ENCODE measurements at places on chromosomes 2 and 18.

DNA sequence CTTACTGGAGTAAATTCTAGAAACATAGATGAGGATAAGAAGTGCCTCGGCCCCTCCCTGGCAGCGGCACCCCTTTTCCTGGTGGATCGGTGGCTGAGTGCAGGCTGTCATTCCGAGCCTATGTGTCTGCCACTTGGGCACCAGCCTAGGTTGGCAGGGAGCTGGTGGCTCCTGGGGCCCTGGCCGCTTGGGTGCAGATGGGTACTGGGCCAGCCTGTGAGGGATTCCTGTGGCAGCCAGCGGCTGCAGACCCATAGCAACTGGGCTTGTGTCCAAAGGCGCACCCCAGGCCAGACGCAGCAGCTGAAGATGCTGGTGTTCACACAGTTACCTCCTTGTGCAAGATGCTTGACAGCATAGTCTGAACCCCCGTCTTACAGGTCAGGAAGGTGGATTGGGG lies 2.8 kb downstream of the SNORC start:
- DNase-seq = no peak

DNA sequence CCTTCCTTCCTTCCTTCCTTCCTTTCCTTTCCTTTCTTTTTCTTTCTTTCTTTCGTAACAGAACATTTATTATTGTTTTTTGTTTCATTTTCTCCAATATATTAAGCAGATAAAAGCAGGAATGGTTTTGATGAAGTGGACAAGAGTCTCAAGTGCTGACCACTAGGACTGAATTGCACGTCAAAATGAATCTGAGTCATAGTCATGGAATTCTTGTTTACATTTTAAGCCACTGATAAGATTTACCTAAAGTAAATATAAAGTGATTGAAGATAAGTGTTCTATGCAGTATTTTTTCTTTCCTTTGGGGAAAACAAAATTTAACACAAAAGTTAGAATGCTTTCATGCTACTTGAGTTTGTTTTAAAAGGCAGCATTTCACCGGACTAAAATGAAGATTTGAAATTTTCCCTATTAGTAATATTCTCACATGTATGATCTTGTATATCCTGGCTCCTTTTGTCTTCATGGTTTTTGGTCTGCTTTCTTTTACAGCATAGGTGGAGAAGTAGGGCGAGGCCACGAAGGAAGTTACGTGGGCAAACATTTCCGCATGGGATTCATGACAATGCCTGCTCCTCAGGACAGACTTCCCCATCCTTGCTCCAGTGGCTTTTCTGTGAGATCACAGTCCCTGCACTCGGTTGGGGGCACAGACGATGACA lies 113.5 kb downstream of the NYAP2 start:
- no peak for DNase-seq

GRCh38 chr2:223101340-223102039 lies 49.5 kb downstream of the KCNE4 start:
- DNase-seq = no peak

DNA sequence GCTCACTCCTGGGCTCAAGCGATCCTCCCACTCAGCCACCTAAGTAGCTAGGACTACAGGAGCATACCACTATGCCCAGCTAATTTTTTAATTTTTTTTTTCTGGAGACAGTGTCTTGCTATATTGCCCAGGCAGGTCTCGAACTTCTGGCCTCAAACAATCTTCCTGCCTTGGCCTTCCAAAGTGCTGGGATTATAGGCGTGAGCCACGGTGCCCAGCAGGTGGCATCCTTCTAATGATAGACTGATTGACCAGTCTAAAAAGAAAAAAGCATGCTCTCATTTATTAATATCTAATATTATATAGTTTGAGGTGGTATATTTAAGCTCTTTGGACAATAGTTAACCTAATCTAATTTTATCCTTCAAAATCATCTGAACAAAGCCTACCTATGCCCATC lies 198.6 kb downstream of the CAMKMT start:
- no peak for DNase-seq

GRCh38 chr2:11532416-11533055 lies 1.3 kb upstream of the GREB1 start:
- DNase-seq = no peak

GRCh38 chr2:23698721-23699579 lies 228.0 kb downstream of the ATAD2B start:
- no peak for DNase-seq

DNA sequence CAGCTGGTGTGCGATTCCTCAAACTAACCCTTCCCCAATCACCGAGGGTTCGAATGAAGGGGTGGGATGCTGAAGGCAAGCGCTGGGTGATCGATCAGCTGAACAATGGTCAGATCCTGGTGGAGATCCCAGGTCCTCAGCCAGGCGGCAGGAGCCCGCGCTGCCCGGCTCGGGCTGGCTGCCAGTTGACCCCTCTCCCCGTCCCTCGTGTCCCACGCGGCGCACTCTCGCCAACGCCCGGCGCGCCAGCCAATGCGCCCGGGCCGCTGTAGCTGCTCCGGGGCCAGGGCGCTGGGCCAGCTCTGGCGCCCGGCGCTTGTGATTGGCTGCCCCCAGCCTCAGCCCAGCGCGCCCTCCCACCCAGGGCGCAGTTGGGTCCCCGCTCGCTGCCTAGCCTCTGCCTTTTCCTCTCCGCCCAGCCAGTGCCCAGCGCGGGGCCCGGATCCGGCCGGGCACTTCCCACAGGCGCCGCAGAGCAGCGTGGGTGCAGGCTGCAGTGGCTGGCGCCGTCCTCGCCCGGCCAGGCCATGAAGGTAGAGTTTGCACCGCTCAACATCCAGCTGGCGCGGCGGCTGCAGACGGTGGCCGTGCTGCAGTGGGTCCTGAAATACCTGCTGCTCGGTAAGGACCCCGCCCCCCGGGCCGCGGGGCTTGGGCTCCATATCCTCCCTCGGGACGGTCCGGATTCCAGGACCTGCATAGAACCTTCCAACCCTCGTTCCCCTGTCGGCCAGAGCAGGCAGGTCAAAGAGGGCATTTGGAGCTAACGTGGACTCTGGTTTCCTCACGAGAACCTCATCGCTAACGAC lies at the start of gene MOGAT1:
Gene MOGAT1, plus strand, starts transcription at position 400 of the 809 bp plus-strand sequence. Its CDS starts 128 bp downstream, at position 528.
- DNase-seq = no peak

DNA sequence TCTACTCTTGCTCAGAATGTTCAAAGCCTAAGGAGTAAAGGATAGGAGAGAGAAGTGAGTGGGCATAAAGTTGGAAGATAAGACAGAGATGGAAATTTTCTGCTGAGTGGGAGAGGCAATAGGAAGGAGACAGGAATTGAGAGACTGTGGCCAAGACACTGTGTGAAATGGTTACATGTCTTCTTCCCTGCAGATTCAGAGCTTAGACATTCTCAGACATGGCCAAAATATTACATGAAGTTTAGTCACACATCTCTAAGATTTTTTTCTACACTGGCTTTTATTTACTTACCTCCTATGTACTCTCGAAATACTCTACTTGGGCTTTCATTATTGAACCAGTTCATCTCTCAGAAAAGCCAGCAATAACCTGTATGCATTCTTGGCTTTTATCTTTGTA lies 363.0 kb upstream of the FANCL start:
- DNase-seq = no peak

DNA sequence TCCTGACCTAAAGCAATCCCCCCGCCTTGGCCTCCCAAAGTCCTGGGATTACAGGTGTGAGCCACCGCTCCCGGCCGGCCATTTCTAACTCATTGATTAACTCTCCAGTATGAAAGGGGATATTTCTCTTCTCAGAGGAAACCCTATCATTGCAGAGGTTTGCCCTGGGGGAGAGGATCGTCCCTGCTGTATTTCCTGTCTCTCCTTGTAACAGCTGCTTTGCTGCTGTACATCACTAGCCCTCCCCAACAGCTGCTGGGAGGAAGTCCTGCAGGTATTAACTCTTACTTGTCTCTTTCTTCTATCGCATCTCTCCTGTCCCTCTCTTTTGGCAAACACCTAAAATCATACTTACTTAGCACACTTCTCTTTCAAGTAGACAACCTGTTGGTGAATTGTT lies 219.0 kb upstream of the DSEL start:
- DNase-seq = no peak

Data from effector memory CD8-positive, alpha-beta T cell (primary cell).